Muscle of arm (tissue), 14 donors: ENCODE measurements at places on chromosomes 6 and 20. TPM values are rescaled to one million over a fixed set of nuclear protein-coding genes. Genes with fewer than 3 reads are reported as not detected.

SLC22A16 gene
- polyA plus RNA-seq = 0.29 TPM

TTK gene
- 9.7 TPM for polyA plus RNA-seq

DAAM2 gene
- polyA plus RNA-seq = 36.0 TPM

PDE7B gene
- 8.1 TPM for polyA plus RNA-seq

C20orf144 gene
- polyA plus RNA-seq = 0.22 TPM

GSTA4 gene
- 53.5 TPM for polyA plus RNA-seq

CHRNA4 gene
- 2.5 TPM for polyA plus RNA-seq

MACROD2 gene
- polyA plus RNA-seq = not detected

C4B gene
- 9.7 TPM for polyA plus RNA-seq
